Gastroesophageal sphincter (tissue), 4 donors: ENCODE measurements at places on chromosomes 16 and 17.

DNA sequence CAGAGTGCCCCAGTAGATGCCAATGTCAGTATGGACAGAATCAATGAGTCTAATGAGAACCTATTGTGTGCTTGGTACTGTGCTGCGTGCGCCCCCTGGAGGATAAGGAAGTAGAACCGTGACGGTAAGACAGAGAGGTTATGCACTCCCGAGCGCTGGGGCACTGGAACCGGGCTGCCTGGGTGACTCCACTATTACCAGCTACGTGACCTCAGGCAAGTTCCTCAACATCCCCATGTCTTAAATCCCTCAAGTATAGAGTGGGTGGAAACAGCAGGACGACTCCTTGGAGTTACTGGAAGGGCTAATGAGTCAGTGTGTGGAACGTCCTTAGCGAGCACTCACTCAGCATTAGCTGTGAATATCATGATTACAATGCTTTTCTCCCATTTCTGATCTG lies 16.2 kb downstream of the CHST4 start:
- ATAC-seq = no peak

- no peak for ATAC-seq
Measured at GRCh38 chr17:60386147-60387058, 5.5 kb downstream of the USP32 start.

- no peak for ATAC-seq
Measured at GRCh38 chr17:20246692-20247091, 220.6 kb downstream of the LGALS9B start.

- ATAC-seq = no peak
Measured at GRCh38 chr17:61600621-61601020, 9.6 kb upstream of the NACA2 start.

DNA sequence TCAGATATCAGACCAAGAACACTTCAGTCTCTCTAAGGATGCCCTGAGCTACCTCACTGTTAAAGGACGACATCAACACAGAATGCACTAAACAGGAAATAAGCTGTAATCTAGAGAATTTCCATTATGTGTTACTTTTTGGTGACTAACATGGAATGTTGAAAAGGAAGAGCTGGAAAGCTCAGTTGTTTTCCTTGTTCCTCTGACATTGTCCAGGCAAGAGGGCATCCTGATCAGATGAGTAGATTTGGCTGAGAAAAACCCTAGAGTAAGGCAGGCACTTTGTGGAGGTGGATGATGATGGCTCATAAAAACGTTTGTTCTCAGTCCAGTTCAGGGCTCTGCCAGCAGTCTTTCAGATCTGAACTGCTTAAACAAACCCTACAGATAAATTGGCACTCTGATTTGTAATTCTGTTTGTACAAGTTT lies 34.0 kb downstream of the DGKE start:
- ATAC-seq = no peak

GRCh38 chr17:60586288-60586974 lies 13.6 kb upstream of the PPM1D start:
- no peak for ATAC-seq

DNA sequence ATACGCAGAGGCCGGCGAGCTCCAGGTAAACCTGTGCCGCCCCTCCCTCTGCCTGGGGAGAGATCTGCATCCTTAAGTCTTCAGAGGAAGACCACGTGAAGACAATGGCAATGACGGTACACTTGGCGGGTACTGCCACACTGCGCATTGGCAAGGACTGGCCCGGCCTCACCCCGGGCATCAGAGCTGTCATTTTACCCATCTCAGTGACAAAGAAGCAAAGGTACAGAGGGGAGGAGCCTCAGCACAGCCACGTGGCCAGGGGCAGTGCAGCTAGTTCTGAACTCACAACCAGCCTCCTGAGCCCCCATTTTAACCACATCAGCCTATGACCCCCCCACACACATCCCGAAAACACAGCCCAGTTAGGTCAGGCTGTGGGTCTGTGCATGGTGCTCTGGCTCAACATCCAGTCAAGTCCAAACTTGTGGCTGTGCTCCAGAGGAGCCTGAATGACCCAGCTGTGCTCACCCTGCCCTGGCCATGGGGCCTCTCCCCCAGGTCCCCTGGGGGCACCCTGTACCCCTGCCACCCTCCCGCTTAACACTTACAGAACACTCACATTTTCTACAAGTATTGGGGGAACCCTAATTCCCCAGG lies 80.6 kb downstream of the C16orf95 start:
- ATAC-seq = no peak

- no peak for ATAC-seq
Measured at GRCh38 chr16:57186872-57187854, 1.0 kb downstream of the RSPRY1 start.

- ATAC-seq = no peak
Measured at GRCh38 chr16:76197900-76198299, 79.3 kb upstream of the CNTNAP4 start.

DNA sequence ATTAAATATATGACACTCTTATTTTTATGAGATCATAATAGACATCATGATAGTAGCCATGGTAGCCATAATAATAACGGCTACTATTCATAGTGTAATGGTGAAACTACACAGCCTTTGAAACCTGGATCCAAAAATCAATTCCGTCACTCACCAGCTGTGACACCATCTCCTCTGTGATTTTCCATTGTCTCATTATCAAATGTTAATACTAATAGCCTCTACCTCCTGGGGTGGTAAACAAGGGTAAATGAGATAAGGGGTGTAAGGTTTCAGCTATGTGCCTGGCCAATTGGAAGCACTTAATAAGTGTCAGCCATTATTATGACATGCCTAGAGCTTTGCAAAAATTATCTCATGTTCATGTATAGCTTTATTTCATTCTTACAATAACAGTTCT lies 88.6 kb downstream of the CACNG3 start:
- ATAC-seq = no peak

- ATAC-seq = no peak
Measured at GRCh38 chr17:34486761-34487160, 92.6 kb upstream of the TMEM132E start.

DNA sequence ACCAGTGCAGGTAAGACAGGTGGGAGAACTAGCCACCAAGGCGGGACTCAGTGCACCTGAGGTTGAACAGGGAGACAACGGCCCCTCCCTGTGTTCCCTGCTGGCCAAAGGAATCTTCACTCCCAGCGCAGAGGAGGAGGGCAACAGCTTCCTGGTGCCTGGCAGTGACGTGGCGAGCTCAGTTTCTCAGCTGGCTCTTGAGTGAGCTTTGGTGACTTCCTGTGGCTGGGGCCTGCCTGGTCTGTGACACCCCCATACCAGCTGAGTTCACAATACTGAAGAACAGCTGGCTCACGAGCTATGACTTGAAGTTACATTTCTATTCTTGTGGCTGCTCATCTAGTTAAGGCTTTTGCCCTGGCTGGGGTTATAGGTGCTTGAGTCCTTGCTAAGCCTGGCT lies 26.1 kb downstream of the WNT9B start:
- no peak for ATAC-seq

- ATAC-seq = no peak
Measured at GRCh38 chr17:72733619-72734282, 358.7 kb downstream of the SLC39A11 start.

DNA sequence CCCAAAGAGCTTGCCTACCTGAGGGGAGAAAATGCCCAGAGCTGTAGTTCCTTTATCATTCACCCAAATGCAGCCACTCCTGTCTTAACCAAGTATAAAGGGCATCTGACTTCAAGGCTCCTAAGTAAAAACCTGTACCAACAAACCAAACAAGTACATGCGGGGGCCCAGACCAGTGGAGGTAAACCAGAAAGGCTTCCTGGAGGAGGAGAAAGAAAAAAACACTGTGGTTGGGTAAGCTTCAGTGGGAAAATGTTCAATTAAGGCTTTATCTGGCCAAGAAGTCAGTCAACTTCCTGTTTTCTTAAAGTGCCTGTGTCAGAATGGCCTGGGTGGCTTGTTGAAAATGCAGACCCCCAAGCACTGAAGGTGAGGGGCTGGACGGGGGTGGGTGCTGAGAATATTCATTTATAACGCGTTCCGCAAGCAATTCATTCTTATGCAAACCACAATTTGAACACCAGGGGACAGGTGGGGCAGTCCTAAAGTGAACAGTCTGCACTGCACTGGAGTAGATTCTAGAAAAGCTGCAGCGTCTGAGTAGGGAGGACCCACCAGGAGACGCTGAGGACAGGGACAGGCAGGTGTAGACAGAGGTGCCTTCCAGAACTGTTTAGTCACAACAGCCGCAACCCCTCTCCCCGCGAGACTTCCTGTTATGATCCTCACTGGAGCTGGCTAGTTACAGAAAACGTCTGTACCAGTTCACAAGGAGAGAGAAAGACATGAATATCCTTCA lies 467.1 kb downstream of the SOX9 start:
- ATAC-seq = no peak
